ENCODE measurements at places on chromosomes 2 and 18.
A peak's percentile ranks its signal among the peaks of the same experiment; 100 is the strongest.

GRCh38 chr2:18345848-18346247 is 214.6 kb downstream of the RDH14 start:
- peak; percentile 40 for DNase-seq

GRCh38 chr2:229231885-229232284 is 39.2 kb downstream of the PID1 start:
- DNase-seq, result no peak

- DNase-seq, result peak; percentile 66
These were observed 176.4 kb downstream of the AGAP1 start for GRCh38 chr2:235669983-235670962.

DNA sequence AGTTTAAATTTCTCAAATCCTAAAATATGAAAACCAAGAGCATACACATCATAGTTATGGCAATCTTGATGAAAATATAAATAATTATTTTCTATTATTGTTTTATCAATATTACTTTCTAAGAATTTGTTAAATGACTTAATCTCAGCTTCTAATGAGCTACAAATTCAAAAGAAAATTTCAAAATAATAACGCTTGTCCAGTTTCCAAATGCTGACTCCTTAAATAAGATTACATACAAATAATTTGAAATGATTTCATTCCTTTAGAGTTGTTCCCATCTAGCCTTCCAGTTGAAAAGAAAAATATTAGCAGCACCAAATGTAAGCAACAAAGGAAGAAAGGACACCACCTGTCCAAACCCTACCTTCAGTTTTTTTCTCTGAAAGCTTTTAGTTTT is 82.4 kb upstream of the COL5A2 start:
- DNase-seq, result no peak

DNA sequence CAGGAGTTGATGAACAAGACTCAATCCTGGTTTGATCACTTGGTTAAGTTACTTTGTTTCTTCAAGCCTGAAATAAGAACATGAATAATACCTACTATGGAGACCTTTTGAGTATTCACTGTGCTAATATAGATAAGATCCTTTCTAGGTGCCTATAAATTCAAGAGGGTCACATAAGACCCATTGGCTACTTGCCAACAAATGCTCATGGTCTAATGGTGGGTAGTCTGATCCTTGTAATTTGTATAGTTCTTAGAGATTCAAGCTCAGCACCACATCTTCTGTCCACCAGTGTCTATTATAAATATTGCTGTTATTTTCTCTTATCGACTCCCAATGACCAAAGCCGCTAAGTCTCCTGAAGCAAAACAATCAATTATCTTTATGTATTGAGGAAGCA is 27.4 kb upstream of the ACSL3 start:
- DNase-seq, result no peak

DNA sequence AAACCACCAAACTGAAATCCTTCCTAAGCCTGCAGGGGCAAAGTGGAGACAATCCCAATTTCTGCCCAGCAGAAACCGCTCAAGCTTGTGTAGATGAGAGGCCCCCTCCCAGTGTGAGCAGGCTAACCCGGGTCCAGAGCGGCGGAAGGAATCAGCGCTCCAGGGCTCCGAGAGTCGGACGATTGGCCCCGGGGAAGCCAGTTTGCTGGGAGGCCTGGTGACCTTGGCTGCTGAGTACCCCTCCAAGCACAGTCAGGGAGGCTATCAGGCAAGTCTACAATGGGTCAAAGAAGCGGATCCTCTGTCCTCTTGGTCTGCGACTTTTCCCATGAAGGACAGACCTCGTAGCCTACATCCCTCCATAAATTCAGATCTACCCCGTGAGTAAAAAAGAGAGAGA is 16.8 kb upstream of the EN1 start:
- DNase-seq, result no peak

DNA sequence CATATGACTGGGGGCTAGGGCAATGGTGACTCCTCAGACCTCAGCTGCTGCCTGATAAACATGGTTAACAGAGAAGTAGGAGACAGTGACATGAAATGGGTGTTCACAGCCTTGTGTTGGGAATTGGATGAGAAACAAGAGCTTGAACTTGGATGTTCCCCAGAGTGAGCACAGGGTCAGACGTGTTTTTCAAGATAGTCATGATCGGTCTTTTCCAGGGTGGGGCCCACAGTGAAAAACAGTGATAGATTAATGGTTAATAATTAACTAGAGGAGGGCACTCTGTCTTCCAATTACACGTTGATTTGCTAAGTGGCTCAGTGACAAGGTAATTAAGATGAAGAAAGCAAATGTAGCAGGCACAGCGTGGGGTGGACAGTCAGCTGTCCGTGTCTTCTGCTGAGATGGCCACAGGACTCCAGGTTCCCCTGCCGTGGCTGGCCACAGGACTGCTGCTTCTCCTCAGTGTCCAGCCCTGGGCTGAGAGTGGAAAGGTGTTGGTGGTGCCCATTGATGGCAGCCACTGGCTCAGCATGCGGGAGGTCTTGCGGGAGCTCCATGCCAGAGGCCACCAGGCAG is at the start of gene UGT1A3:
Gene UGT1A3 (plus strand): TSS at position 320 of the 579 bp plus-strand sequence. CDS start 85 bp downstream, at position 405.
- DNase-seq, result no peak

DNA sequence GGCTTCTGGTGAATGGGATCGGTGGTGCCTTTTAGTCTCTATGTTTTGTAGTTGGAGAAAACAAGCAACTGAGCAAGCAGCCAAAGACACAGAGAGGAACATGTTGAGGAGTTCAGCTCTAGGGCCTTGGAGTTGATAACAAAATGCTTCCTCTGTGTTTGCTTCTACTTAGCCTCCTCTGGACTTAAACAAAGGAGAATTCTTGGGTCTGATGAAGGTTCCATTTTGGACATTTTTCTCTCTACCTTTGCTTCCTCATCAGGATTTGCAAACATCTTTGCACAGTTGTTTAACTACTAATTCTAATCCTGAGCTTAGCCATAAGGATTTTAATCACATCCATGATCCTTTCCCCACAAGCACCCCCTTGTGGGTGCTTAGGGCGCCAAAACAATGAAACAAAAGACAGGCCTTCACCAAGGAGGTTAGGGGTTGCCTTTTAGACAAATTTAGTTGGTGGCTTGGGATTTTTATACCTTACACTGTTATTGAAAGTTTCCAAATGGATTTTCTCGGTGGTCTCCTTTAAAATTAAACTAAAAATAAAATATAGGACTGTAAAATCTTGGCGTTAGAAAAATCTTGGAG is 148.5 kb upstream of the SATB2 start:
- no peak for DNase-seq

- DNase-seq, result no peak
These were observed 62.6 kb upstream of the NEDD4L start for GRCh38 chr18:57981308-57982028.

- DNase-seq, result no peak
These were observed 212.8 kb upstream of the SOX11 start for GRCh38 chr2:5479265-5479928.

- DNase-seq, result no peak
These were observed 21.3 kb upstream of the TMEM131 start for GRCh38 chr2:98016908-98017670.

- no peak for DNase-seq
These were observed 67.3 kb downstream of the TMEM18 start for GRCh38 chr2:609881-610280.

DNA sequence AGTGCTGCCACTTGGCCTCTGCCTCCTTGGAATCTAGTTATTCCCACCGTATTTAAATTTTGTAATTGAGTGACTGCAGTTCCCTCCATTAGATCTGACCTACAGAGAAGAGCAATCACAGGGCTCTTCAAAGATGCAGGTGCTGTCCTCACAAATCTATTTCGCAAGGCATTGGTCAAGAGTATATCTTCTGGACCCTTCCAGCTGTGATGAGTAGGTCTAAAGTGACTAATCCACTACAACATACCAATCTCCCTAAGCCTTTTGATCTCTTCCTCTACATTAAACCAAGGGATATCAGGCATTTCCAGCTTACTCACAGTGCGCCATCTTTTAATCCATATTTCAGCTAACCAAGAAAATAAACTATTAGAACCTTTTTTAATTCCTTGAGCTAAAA is 65.1 kb upstream of the COL3A1 start:
- no peak for DNase-seq

DNA sequence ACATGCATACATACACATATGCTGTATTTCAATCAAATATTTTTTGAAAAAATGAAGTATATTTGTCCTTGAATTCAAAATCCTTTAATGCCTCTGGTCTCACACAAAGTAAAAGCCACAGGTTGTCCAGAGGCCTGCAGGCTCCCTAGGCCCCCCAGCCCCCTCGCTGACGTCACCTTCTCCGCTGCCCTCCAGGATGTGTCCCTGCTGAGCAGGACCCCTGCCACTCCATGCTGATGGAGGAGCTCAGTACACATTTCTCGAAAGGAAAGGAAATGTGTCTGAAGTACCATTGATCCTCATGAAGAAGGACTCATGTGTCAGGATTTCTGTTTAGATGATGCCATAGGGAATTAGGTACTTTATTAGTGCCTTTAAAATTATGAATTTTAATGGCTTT is 212.1 kb downstream of the LDLRAD4 start:
- no peak for DNase-seq

- no peak for DNase-seq
These were observed 87.4 kb downstream of the SLC66A3 start for GRCh38 chr2:11242542-11243174.

GRCh38 chr18:64785686-64786085 is 636.8 kb upstream of the LINC00305 start:
- DNase-seq, result no peak

- DNase-seq, result no peak
These were observed 41.6 kb downstream of the CRACDL start for GRCh38 chr2:98894331-98895000.

DNA sequence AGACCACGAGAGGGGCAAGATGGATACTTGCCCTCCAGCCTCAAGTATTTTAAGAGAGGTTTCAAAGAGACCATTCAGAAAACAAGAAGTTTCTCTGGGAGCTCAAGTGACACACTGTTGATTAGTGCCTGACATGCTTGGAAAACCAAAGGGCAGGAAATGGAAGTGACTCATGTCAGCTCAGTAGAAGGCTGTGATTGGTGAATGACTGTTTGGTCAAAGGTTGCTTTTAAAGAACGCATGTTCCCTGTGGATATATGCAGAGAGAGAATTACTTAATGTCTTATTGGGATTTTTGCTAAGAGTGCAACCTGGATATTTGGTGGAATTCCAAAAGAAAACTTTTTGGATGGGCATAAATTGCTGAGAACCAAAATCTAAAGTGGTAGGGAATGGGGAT is 549.9 kb downstream of the XIRP2 start:
- peak; percentile 77 for DNase-seq

GRCh38 chr18:32175265-32175664 is 14.6 kb upstream of the MEP1B start:
- DNase-seq, result no peak

DNA sequence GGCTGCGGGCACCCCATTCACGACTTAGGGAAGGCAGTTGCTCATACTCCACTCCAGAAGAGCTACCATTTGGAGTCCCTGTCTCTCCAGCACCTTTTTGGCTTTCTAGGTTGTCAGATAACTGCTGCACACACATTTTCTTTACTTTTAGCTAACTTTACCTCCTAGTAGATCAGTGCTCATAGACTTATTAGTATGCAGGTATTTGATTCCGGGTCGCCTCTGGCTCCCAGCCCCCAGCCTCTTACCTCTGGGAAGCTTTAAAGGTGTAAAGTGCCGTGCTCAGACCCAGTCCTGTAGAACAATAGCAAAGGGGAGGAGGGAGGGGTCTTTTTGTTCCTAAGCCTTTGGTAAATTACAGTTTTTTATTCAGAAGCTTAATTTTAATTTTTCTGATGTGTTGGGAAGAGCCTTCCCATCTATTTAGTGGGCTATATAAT is 102.9 kb downstream of the SPTBN1 start:
- no peak for DNase-seq

- no peak for DNase-seq
These were observed 327.0 kb downstream of the GPD2 start for GRCh38 chr2:156763174-156763573.

DNA sequence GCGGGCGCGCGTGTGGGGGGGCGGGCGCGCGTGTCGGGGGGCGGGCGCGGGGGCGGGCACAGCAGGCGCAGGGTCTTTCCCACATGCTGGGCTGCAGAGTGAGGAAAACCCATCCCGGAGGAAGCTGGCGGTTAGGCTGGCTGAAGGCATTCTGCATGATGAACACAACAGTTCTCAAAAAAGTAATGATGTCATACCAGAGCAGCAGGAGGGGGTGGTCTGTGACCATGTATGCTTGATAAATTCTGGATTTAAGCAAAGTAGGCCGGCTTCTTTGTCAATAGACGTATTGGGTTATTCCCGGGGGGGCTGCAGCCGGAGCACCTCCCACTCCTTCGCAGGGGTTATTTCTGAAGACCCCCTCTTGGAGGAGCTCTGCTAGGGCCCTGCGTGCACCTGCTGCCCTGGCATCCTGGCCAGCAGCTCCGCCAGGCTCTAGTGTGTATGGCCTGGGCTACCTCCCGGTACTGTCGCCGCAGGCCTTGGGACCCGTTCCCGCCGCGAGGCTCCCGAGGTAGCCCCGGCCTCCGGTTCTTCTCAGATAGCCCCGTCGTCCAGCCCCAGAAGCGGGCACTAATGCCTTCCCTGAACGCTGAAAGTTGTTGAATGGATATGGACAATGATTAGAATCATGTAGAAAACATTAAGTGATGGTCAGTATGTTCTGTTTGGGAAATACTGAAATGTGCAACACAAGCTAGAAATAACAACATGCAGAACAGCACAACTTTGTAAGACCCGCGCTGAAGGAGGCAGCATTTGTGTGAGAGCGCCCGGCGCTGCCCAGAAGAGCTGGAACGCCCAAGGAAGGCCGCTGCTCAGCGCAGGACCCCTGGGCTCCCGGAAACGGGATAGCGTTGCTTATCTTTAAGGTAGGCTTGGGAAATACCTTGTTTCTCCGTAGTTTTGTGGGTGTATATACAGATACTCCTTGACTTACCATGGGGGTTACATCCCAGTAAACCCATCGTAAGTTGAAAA is 101.4 kb upstream of the RAB6C start:
- peak; percentile 52 for DNase-seq
